ENCODE measurements at places on chromosomes 3 and 15.

DNA sequence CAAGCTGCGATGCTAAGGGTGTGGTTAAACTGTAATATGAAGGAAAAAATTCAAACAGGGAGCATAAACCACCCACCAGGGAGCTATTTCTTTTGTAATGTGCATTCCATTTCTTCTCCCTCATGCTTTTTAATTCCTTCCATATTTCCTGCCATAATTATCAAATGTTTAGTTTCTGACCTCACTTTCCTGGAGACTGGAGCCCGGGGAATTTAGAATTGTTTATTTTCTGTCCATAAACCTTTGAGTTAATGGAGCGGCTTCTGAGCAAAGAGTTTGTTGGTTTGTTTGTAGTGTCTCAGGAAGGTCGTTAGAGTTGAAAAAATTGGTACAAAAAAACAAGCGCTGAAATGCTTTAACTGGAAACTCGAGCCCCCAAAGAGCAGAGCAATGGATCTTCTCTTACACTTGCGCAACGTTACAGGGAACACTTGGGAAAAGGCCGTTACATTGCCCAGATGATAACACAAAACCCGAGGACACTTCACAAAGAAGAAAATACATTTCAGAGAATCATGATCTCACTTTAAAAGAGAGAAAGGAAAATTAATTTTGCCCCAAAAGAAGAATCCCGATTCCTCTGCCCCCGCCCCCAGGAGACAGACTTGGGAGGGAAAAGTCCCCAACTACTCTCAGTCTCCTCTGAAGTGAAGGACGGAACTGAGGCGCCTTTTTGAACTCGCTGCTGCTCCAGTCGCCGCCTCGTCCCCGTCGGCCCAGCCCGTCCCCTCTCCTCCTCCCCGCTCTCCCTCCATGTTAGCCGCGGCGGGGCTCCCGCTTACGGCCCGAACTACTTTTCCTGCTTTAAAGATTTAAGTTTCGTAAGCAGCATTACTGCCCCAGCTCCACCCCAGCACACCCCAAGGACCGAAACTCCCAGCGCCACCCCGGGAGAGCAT lies 842 bp downstream of the FSTL1 start:
- peak; percentile 21 for DNase-seq

DNA sequence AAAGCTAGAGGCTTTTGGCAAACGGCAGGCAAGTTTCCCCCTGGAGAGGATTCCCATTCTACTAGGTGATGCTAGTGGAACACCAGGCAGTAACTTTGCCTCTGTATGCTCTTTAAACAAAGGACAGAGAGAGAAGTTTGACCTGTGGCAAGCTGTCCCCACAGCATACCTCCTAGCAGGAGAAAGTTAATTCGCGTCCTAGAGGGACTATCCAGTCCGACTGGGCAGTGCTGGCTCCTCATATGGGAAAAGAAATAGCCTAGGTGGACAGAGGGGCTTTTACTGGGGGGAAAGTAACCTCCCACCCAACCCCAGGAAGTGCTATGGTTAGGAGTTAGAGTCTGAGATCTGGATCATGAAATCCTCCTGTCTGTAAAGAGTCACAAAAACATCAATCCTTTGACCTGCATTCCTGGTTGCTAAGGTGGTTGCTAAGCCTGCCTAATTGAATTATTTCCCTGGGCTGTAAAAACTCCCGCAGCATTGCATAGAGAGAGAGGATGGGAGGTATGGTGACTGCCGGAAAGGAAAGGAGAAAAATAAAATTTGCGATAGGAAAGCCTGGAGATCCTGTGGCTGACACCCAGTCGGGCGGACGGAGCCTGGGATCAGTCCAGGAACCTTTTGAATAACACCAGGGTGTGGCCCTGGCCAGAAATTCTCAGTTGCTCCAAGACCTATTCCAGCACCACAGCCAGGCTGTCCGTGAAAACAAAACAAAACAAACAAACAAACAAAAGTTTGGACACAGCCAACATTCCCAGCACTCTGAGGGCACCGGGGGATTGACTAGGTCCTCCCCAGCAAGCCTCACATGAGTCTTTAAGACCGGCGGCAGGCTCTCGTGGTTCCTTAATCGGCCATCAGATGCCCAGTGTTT lies 67.7 kb upstream of the ATP11B start:
- no peak for DNase-seq

GRCh38 chr15:84929795-84930603 lies 45.5 kb downstream of the SLC28A1 start:
- DNase-seq = no peak

DNA sequence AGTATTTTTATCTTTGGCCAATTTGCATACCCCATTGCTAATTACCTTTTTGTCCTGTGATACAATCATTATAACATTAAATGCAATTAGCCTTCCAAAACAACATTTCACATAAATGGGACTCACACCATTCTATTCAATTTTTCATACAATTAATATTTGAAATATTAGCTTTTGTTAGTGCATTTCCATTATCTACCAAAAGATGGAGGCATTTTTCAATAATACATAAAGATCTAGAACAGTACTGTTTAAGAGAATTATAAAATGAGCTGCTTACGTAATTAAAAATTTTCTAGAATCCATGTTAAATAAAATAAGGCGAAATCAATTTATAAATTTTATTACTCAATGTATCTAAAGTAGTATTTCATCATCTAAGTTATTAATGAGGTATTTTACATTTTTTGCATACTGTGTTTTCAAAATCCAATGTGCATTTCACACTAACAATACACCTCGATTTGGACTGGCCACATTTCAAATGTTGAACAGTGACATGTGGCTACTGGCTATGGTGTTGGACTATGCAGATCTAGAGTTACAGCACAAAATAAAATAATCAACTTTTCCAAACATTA lies 74.3 kb downstream of the TJP1 start:
- DNase-seq = no peak

- DNase-seq = no peak
These were observed 6.3 kb downstream of the CDIN1 start for GRCh38 chr15:36585774-36586173.

- DNase-seq = no peak
These were observed 11.6 kb downstream of the TAMM41 start for GRCh38 chr3:11835028-11835639.

DNA sequence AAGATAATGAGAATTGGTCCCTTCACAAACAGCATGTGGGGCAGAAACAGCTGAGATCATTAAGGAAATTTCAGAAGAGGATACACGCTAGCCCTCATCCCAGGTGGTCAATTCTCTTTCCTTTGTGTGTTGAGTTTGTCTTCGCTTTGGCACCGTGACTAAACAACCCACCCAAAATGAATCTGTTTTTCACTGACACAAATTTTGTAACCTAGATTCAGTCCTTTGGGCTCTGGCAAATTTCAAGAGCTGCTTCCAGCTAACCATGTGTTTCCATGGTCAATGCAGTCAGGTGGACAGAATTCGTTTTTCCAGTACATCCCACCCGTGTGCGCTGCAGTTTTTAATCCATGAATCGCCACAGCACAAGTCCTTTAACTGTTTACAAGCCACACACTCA lies 435.4 kb downstream of the WDR72 start:
- no peak for DNase-seq

DNA sequence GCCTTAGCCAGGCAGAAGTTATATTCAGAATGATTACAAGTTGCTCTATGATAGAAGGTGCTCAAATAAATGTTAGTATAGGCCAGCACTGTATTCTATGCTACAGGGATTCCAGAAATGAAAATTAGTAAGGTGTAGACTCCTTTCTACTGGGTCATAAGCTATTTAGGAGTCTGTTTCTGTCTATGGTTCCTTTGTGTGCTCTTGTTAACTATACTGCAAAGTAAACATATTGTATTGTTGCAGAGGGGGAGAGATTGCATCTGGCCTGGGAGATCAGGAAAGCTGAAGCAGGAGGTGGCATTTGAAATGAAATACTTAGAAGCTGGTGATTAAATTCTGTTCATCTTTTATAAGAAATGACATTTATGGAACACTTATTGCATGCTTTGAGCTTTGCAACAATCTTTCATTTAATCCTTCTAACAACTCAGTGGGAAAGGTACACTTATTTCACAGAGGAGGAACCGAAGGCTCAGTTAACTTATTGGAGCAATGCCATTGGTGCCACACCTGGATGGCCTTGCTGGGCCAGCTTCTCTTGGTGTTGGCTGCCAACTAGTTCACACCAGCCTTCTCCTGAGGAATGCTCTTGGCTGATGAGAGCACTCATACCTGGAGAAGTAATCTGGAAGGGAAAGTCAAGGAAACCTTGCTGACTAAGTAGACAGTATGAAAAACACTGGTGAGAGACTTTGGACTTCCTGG lies 39.1 kb downstream of the ABHD5 start:
- no peak for DNase-seq

- no peak for DNase-seq
These were observed 29.4 kb upstream of the LDHAL6B start for GRCh38 chr15:59177317-59177660.

- DNase-seq = no peak
These were observed 271.9 kb downstream of the MCTP2 start for GRCh38 chr15:94503293-94503692.

DNA sequence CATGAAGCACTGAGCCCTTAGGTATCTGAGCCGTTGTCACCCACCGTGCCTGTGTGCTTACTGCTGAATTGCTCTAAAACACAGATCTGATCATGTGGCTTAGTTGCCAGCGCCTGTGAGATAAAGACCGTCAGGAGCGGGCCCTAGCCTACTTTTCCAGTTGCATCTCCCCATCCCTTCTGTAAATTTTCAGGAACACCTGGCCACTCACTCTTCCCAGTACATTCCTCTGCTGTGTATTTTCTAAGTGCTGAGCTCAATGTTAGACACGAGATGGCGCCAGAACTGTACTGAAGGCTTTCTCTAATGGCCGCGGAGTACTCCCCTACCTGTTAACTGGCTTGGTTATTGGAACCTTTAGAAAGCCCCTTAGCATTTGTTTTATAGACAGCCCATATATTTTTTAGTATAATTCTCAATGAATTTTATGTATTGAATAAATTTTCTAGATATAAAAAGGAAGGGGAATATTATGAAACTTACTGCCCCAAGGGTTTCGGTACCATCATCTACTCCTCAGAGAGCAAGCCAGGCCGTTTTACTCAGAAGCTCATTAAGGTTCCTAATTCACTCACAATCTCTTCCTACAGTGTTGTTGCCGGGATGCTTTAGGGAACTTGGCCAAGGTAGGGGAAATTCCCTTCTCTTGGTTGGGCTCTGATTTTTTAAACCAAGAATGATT lies 16.7 kb upstream of the WNT7A start:
- peak; percentile 42 for DNase-seq

GRCh38 chr15:65887565-65887964 lies 18.3 kb downstream of the RAB11A start:
- no peak for DNase-seq

GRCh38 chr15:89116404-89116803 lies 28.1 kb downstream of the ABHD2 start:
- peak; percentile 22 for DNase-seq

GRCh38 chr15:45395943-45396342 lies 17.6 kb upstream of the GATM start:
- DNase-seq = no peak

DNA sequence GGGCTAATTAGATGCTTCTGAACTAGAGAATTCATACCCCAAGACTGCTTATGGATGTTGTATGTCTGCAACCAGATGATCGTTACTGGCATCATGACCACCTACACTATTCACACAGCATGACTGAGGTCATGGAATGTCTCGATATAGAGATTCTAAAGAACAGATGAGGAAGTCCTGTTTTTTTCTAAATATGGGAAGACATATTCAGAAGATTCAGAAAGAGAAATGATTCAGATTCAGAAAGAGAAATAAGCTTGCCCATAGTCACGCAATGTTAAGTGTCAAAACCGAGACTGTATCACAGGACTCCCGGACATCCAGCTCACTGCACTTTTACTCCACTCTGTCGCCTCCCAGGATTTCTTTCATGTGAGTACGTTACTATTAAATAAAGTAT lies 136.2 kb downstream of the TPRG1 start:
- DNase-seq = no peak

DNA sequence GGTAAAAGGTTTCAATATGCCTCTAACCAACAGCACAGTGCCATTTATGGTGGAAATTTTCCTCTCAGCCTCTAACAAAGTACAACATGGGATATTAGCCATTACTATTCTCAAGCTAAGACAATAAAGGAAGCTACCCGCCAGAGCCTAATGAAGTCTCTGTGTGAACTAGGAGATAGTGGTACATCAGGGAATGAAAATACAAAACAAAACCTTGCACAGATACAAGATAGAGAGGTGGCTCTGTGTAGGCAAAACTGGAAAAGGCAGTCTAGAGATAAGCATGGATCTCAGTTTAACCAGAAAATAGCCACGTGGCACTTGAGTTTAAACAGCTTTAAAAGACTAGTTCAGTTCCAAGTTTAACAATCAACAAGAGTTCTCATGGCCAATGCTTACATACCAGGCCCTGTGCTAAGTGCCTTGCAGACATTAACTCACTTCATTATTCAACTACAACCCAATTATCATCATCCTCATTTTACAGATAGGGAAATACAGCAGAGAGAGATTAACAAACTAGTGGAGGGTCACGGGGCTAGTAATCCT lies 279.3 kb downstream of the IGSF11 start:
- DNase-seq = no peak

- no peak for DNase-seq
These were observed 64.3 kb upstream of the MEX3B start for GRCh38 chr15:82110144-82110543.

- DNase-seq = no peak
These were observed 8.5 kb upstream of the BDH1 start for GRCh38 chr3:197564097-197564843.

DNA sequence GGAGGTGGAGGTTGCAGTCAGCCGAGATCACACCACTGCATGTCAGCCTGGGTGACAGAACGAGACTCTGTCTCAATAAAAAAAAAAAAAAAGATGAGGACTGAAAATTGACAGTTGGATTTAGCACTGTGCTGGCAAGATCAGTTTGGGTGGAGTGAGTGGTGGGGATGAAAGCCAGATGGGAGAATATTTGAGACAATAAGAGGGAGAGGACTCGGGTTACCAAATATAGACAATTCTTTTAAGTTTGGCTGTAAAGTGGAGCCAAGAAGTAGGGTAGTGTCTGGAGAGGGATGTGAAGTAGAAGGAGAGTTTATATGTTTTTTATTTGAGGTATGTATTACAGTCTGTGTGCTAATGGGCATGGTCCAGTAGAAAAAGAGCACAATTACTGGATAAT lies 20.4 kb downstream of the TMOD3 start:
- no peak for DNase-seq

Measured in NCI-H1105 (cell line).